ENCODE measurements at places on chromosomes 5 and 9.

DNA sequence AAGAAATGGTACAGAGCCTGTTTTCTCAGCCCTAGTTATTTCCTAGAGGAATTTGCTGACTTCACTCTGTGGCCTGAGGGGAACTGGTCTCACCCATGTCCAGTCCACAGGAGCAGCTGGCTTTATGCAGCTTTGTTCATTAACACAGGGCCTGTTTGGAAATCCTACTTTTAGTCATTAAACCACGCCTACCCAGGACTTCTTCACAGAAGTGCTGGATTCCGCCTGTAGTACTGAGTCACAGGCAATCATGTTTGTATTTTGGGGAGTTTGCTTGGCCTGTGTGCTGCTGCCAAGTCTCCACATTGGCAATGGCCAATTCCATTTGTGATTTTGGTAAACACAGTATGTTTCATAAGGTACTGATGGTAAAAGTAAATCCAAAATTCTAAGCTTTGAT, 52.8 kb downstream of the CTNND2 start:
- DNase-seq = no peak

DNA sequence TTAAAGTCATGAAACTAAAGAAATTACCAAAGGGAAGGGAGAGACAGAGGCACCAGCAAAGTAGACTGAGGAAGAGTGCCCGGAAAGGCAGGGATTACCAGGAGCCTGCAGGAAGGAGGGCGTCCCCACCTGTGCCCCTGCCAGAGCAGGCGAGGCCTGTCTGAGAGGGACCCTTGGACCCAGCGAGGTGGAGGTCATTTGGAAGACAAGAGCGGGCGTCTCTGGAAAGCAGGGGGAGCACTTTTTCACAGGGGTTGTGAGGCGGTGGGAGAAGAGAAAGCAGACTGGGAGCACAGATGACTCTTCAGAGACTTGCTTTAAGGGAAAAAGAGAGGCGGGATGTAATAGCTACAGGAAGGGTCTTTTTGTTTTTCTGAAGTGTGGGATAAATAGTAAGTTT, 27.5 kb upstream of the SLC2A8 start:
- no peak for DNase-seq

DNA sequence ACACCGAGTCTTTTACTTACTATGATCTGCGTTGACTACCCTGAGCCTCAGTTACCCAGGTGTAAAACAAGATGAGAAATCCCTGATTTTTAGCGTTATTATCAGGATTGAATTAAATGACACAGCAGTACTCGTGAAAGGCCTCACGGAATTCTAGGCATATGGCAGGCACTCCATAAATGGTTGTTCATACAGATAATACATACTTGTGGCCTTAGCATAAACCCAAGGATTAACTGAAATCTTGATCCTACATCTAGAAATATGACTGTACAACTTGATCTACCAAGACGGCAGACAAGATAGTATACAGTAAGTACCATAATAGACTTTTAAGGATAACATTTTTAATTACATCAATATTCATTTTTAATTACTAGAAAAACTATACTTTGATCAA, 409.8 kb downstream of the BNC2 start:
- DNase-seq = no peak

DNA sequence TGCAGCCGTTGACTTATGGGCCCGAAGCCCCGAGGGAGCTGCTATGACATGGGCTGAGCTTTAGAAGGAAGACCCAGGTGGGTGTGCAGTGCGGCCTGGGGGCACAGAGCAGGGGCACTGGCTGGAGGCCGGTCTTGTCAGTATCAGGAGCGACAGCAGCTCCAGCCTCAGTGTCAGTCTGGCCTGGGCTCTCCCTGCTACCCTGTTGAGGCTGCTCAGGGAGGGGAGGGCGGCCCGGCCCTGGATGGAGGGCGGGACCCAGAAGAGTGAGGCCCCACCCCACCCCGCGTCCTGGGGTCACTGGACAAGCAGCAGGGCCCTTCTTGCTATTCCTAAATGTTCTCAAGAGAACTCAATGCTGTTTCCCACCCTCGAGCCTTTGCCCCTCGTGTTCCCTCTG, 18.0 kb downstream of the GFI1B start:
- DNase-seq = no peak

- DNase-seq = no peak
These were observed 128.0 kb downstream of the FANCC start for GRCh38 chr9:95189251-95190098.

DNA sequence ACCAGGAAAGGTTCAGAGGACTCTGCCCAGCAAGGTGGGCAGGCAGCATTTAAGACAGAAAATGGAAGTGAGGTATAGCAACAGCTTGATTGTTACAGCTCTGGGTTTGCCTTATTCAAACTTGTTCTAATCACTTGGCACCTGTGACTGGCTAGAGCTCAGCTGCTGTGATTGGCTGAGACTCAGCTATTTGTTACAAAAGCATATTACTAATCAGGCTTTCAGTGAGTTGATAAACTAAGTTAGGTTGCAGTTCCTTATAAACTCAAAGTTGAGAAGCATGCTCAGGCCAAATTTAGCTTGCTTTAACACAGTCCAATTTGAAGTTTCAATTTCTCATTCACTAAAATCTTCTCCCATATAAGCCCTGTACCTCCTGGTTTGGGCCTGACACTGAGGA, 56.3 kb downstream of the GDA start:
- DNase-seq = no peak

- DNase-seq = no peak
These were observed 71.4 kb downstream of the CARTPT start for GRCh38 chr5:71790433-71790832.

DNA sequence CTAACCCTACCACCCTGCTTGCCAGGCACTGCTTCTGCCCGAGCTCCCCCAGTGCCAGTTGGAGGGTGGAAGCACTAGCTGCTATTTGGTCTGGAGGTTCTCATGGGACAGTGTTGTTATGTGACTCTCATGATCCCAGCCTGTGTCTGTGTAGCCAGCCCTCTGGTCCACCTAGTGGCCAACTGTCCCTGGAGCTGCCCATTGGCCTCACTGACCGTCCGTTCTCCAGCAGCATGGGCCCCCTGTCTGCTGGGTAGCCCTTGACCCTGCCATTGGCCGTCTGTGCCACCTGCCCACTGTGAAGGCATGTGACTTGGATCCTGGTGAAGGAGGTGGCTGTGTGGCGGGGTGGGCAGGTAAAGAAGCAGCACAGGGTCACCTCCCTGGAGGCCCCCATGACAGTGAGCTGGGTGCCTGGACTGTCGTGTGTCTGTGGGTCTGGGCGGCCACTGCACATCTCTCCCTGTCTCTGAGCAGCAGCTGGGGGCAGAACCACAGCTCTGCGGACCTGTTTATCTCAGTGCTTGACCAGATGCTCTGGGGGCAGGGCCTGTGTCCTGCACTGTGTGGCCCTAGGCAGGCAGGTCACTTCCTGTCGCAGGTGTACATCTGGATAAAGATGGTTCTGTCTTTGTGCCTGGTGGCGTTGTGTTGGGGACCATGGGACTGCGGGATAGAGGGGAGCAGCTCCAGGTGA, 11.4 kb downstream of the PHF2 start:
- no peak for DNase-seq

GRCh38 chr9:26308328-26308727, 584.3 kb downstream of the CAAP1 start:
- DNase-seq = no peak

DNA sequence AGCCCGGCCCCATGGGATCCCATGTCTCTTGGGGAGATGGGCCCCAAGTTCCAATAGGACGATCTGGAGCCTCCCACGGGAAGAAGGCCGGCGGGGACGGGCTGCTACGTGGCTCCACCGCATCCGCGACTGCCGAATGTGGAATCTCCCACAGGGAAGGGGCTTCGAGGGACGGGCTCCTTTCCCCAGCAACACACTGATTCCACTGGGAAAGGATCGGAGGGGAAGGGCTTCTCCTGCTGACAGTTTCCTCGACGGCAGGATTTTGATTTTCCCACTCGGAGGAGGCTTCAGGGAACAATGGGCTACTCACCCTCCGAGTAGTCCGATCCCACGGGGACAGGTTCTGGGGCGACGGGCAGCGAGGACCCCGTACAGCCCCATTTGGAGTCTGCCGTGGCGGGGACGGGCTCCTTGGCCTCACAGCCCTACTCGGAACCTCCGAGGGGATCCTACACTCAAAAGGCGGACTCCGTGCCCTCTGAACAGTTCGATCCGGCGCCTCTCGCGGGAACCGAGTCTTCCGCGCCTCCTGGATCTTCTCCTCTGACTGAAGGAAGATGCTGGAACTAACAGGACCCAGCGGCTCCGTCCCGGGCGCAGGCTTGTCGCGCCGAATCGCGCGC, 1.3 kb downstream of the PROB1 start:
- DNase-seq = no peak

DNA sequence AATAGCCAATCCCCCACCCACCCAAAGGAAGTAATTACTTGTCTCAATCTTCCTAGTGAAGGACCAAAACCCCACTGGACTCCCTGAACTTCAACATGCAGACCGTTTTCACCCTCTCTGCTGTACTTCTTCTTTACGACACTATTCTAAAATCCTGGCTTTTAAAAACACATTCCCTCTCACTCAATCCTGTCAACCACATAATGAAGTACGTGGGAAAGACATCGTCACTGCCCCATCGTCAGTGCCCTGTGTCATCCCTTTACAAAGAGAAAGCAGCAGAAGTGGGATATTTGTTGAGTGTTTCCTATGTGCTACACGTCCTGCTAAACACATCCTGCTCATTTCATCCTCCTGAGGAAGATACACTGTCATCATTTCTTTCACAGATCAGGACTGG, 54.2 kb downstream of the MAPKAP1 start:
- no peak for DNase-seq

Measured in stimulated activated CD4-positive, alpha-beta T cell treated with anti-CD3 and anti-CD28 coated beads, Interleukin-1b, Interleukin-23, amount 100 ng/mL, for 1 hour (primary cell).